Thoracic aorta (tissue), 2 donors: ENCODE measurements at places on chromosomes 16 and 17.

- H3K4me3 ChIP-seq: peak overlapping the region; percentile 61
- no peaks in the 10 kb centered on the region for H3K27me3 ChIP-seq
- H3K36me3 ChIP-seq: no peaks in the 10 kb centered on the region
- H3K4me1 ChIP-seq: peaks cover 5% of the 10 kb centered on the region
These were observed 22.7 kb downstream of the ZNF469 start for GRCh38 chr16:88405216-88406060.

GRCh38 chr17:17514993-17515933 is 19.1 kb upstream of the RASD1 start:
- peaks cover 3% of the 10 kb centered on the region for H3K4me1 ChIP-seq
- no peak overlapping the region for H3K27ac ChIP-seq
- H3K36me3 ChIP-seq: no peaks in the 10 kb centered on the region
- no peaks in the 10 kb centered on the region for H3K27me3 ChIP-seq
- H3K4me3 ChIP-seq: no peak overlapping the region
- DNase-seq: no peak

GRCh38 chr17:32604966-32605365 is 118.2 kb downstream of the CDK5R1 start:
- no peak for DNase-seq
- H3K36me3 ChIP-seq: peaks cover 11% of the 10 kb centered on the region
- H3K27ac ChIP-seq: no peak overlapping the region
- H3K4me1 ChIP-seq: no peaks in the 10 kb centered on the region
- H3K4me3 ChIP-seq: no peak overlapping the region
- no peaks in the 10 kb centered on the region for H3K27me3 ChIP-seq

- DNase-seq: no peak
- no peak overlapping the region for H3K4me3 ChIP-seq
- no peaks in the 10 kb centered on the region for H3K36me3 ChIP-seq
- H3K27ac ChIP-seq: no peak overlapping the region
These were observed 462.5 kb upstream of the EEF2KMT start for GRCh38 chr16:5560084-5560483.

- H3K4me1 ChIP-seq: no peaks in the 10 kb centered on the region
- no peaks in the 10 kb centered on the region for H3K36me3 ChIP-seq
- H3K27me3 ChIP-seq: no peaks in the 10 kb centered on the region
- no peak overlapping the region for H3K27ac ChIP-seq
- no peak overlapping the region for H3K4me3 ChIP-seq
These were observed 42.5 kb downstream of the C16orf78 start for GRCh38 chr16:49416001-49416675.

GRCh38 chr17:70040336-70040735 is 34.7 kb upstream of the KCNJ16 start:
- H3K4me3 ChIP-seq: no peak overlapping the region
- DNase-seq: no peak
- no peaks in the 10 kb centered on the region for H3K36me3 ChIP-seq
- H3K27ac ChIP-seq: no peak overlapping the region

DNA sequence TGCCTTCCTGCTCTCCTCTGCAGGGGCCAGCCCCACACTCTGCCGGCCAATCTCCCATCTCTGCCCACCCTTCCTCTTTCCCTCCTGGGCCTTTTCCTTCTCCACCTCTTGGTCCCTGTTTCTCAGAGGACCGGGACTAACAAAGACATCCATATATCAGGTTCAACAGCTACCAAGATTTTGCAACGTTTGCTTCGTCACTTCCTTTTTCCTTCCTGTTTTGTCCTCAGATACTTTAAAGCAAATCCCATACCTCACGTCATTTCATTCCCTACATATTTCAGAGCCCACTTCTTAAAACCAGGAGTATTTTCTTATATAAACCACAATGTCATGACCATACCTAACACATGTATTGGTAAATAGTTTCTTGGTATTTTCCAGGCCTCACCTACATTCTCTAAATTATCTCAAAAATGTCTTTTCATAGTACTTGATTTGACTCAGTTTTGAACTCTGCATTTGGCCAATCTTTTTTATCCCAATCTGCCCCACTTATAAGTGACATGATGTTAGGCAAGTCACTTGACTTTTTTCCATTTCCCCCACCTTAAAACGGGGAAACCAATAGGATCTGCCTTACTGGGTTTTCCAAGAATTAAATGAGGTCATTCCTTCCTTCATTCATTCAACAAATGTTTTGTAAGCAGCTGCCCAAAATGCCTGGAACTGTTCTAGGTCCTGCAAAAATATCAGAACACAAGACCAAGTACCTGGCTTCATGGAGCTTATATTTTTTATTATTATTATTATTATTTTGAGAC is 7.2 kb upstream of the USP10 start:
- H3K27ac ChIP-seq: no peak overlapping the region
- H3K4me1 ChIP-seq: no peaks in the 10 kb centered on the region
- no peaks in the 10 kb centered on the region for H3K36me3 ChIP-seq
- no peak overlapping the region for H3K4me3 ChIP-seq
- no peaks in the 10 kb centered on the region for H3K27me3 ChIP-seq

GRCh38 chr17:561116-561515 is 153.5 kb downstream of the VPS53 start:
- DNase-seq: no peak
- peaks cover 7% of the 10 kb centered on the region for H3K4me1 ChIP-seq
- H3K27me3 ChIP-seq: no peaks in the 10 kb centered on the region
- H3K27ac ChIP-seq: no peak overlapping the region
- H3K4me3 ChIP-seq: no peak overlapping the region

DNA sequence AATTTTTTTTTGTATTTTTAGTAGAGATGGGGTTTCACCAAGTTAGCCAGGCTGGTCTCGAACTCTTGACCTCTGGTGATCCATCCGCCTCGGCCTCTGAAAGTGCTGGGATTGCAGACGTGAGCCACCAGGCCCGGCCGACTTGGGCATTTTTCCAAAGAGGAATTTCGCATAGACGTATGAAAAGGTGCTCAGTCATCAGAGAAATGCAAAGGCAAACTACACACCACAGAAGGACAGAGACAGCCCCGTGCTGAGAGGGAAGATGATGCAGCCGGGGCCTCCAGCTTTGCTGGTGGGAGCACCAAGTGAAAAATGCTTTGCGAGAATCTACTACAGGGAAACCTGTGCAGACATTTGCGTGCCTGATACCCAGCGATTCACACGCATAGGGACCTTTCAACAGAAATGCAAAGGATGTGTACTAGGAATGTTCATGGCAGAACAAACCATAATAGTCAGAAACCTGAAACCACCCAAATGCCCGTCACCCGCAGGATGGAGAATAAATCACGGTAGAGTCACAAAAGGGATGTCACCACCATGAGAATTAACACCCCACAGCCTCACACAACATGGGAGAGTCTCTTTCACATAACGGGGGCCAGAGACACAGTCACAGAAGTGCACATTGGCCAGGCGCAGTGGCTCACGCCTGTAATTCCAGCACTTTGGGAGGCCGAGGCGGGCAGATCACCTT is 5.2 kb downstream of the RAB40B start:
- no peaks in the 10 kb centered on the region for H3K27me3 ChIP-seq
- H3K4me1 ChIP-seq: peaks cover 7% of the 10 kb centered on the region
- no peak for DNase-seq
- H3K27ac ChIP-seq: no peak overlapping the region
- no peak overlapping the region for H3K4me3 ChIP-seq

DNA sequence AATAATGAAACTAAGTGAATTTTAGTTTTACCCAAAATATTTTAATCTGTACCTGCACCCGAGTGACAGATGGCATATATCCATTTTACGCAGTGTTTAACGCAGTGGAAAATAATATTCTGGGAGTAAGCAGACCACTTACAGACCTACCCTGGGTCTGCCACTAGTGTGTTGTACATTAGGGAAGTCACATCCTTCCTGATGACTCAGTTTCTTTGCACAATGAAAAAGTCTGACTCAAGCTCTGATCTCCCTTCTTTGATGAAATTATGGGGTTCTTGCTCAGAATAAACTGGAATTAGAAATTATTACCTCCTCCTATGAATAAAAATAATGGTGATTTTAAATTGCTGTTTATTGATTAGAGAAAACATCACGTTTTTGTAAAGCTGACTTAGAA is 123.2 kb upstream of the AXIN2 start:
- H3K36me3 ChIP-seq: no peaks in the 10 kb centered on the region
- no peak for DNase-seq
- H3K4me1 ChIP-seq: no peaks in the 10 kb centered on the region
- H3K27ac ChIP-seq: no peak overlapping the region
- H3K4me3 ChIP-seq: no peak overlapping the region

DNA sequence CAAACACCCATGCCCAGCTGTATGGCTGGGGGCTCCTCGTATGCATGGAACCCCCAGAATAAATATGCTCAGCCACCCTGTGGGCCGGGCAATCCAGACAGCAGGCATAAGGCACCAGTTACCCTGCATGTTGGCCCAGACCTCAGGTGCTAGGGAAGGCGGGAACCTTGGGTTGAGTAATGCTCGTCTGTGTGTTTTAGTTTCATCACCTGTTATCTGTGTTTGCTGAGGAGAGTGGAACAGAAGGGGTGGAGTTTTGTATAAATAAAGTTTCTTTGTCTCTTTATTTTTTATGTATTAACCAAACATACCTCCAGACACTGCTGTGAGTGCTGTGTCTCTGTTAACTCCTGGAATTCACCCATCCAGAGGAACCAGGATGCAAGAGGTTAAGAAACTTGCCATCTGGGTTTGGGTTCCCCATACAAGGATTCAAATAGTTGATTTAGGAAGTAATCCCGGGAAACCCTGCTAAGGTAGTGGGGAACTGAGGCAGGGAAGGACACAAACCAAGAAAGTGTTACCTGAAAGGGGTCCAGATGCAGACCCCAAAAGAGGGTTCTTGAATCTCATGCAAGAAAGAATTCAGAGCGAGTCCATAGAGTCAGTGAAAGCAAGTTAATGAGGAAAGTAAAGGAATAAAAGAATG is 37.4 kb upstream of the IL21R start:
- DNase-seq: no peak
- H3K36me3 ChIP-seq: peaks cover 18% of the 10 kb centered on the region
- no peak overlapping the region for H3K27ac ChIP-seq
- no peaks in the 10 kb centered on the region for H3K27me3 ChIP-seq
- peaks cover 8% of the 10 kb centered on the region for H3K4me1 ChIP-seq
- no peak overlapping the region for H3K4me3 ChIP-seq

DNA sequence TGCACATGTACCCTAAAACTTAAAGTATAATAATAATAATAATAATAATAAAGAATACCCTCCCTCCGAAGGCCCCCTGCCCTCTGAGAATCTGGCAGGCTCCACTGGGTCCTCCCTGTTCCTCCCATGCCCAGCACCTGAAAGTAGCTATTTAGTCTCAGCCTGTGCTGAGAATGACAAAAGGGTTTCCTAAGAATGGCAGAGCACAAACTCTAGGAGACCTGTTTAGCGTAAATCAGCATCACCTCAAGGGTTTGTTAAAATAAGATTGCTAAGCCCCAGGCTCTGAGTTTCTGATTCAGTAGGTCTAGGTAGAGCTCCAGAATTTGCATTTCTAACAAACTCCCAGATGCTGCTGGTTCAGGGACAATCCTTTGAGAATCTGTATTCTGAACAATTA is 606.8 kb upstream of the CDH11 start:
- H3K27me3 ChIP-seq: no peaks in the 10 kb centered on the region
- H3K36me3 ChIP-seq: no peaks in the 10 kb centered on the region
- no peaks in the 10 kb centered on the region for H3K4me1 ChIP-seq

DNA sequence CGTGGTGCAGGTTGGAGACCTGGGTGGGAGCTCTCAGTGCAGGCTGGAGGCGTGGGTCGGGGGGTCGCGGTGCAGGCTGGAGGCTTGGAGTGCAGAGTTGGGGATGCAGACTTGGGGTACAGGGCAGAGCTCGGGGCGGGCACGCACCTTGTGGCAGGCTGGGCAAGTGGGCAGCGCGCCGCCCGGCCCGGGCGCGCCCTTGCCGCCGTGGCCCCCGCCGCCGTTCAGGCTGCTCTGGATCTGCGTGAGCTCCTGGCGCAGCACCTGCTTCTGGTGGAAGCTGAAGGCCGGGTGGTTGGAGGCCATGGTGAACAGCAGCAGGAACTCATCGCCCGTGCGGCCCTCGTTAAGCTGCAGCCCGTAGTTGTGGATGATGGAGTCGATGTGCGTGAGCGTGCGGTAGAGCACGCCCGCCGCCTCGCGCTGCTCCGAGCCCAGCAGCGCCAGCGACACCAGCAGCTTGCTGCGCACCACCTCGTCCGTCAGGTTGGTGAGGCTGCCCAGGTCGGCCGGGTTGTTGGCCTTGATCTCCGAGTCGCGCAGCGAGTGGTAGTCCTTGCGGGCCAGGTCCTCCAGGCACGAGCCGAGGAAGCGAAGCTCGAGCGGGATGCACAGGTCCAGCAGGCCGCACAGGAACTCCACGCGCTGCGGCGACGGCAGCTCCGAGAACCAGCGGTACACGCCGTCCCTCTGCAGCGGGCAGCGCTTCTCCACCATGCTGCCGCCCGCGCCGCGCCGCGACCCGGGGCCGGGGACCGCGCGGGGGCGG is 1.1 kb downstream of the ZCCHC14 start:
- H3K4me3 ChIP-seq: peak overlapping the region; percentile 80
- H3K36me3 ChIP-seq: no peaks in the 10 kb centered on the region
- no peaks in the 10 kb centered on the region for H3K27me3 ChIP-seq
- H3K4me1 ChIP-seq: peaks cover 53% of the 10 kb centered on the region
- DNase-seq: no peak
- peak overlapping the region; percentile 22 for H3K27ac ChIP-seq

DNA sequence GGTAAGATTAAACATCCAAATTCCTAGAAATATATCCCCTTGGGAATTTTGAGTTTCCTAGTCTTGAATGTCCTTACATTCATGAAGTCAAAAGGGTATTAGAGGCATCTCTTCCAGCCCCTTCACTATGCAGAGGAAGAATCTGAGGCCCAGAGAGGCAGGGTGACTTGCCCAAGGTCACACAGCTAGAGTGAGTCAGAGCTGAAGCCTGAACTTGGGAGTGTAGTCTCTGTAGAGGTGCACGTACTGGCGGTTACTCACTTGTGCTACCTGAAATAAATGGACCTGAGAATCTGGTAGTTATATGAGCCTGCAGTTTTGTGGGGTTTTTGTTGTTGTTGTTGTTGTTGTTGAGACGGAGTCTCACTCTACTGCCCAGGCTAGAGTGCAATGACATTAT is 164.0 kb downstream of the XYLT1 start:
- H3K4me1 ChIP-seq: no peaks in the 10 kb centered on the region
- no peak overlapping the region for H3K27ac ChIP-seq
- H3K36me3 ChIP-seq: no peaks in the 10 kb centered on the region
- H3K27me3 ChIP-seq: no peaks in the 10 kb centered on the region
- no peak for DNase-seq

DNA sequence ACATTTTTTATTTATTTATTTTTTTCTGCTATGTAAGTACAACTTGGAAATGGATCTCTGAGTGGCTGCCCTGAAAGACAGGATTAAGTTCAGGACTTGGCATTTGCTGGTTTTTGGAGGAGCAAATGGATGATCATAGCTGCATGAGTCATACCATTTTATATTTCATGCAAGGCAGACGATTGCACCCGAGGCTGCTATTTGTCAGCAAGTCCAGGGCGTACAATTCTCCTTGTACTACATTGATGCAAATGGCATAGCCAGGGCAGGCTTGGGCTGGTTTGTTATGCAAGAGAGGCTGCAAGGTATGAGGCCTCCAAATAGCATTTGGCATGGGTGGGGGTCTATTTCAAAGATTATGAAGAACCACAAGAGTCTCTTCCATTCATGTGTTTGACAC is 81.2 kb upstream of the CACNG3 start:
- no peaks in the 10 kb centered on the region for H3K27me3 ChIP-seq
- H3K27ac ChIP-seq: no peak overlapping the region
- H3K4me1 ChIP-seq: no peaks in the 10 kb centered on the region
- no peaks in the 10 kb centered on the region for H3K36me3 ChIP-seq
- no peak overlapping the region for H3K4me3 ChIP-seq

- H3K4me3 ChIP-seq: peak overlapping the region; percentile 51
- no peaks in the 10 kb centered on the region for H3K36me3 ChIP-seq
- H3K27me3 ChIP-seq: no peaks in the 10 kb centered on the region
- DNase-seq: no peak
- H3K4me1 ChIP-seq: peaks cover 39% of the 10 kb centered on the region
These were observed 65.0 kb downstream of the SMG6 start for GRCh38 chr17:2238432-2239169.
